NCI-H526 (cell line): ENCODE measurements at places on chromosomes 5 and 9.
A peak's percentile ranks its signal among the peaks of the same experiment; 100 is the strongest.

GRCh38 chr9:136499071-136499934 is 16.5 kb upstream of the SEC16A start:
- DNase-seq: no peak

GRCh38 chr9:79140751-79141150 is 431.0 kb upstream of the TLE4 start:
- no peak for DNase-seq

DNA sequence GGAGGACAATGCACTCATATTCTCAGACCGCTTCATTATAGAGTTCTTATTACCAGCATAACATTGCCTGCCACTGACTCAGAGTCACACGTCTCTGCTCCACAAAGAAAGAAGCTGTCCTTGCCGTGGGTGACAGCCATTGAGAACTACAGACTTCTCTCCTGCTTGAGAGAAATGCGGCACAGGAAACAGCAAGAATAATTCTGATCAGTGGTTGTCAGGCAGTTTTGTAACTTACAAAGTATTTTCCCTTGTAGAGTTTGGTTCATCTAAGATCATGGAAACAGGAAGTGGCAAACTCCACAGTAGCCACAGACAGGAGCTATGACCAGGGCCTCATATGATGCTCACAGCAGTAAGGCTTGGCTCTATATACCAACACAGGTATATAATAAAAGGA is 47.0 kb downstream of the KCNV2 start:
- DNase-seq: no peak

- no peak for DNase-seq
Measured at GRCh38 chr5:57299986-57300385, 126.1 kb downstream of the GPBP1 start.

DNA sequence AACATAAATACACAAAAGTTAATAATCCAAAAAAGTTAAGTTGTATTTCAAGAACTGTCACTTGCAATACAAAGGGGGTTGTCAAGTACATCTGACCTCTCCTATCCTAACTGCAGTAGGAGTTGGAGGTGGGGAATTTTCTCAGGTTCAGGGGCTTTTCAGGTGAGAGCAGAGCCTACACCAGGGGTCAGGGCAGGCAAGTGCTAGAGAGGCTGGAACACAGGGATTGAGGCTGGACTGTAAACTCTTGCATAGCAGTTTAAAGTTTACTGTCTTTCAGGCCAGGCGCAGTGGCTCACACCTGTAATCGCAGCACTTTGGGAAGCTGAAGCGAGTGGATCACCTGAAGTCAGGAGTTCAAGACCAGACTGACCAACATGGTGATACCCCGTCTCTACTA is 25.4 kb upstream of the RASGRF2 start:
- DNase-seq: no peak

DNA sequence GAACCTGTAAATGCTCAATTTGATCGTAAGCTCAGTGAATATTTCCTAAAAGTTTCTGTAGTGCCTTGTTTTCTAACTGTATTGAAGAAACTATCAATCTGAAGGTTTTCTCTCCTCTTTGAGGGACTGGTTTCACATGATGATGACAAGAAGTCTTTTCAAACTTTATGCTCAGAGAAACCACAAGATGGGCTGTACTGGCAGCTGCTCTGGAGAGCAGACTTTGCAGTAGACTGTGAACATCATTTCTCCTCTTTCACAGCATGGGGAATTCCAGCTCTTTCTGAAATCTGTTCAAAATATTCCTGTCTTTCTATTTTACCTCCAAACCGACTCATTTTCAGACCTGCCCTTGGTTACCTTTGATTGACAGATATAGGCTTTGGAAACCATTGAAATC is 194.4 kb downstream of the IZUMO3 start:
- no peak for DNase-seq

DNA sequence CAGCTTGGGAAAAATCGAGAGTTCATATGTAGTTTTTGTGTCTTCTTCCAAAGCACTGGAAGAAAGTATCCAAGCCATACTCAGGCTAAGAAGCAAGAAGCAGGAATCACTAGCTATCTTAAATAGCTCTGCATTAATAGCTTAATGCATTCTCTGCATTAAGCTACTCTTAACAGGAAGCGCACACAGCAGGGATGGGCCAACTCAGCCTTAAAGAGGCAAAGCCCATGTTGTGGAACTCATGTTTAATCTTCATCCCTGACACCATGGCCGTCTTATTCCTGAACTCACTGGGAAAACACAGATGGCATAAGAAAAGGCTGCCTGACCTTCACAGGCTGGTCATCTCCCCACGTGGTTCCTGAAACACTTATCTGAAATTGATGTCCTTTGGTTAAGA is 18.7 kb upstream of the ICE1 start:
- no peak for DNase-seq

DNA sequence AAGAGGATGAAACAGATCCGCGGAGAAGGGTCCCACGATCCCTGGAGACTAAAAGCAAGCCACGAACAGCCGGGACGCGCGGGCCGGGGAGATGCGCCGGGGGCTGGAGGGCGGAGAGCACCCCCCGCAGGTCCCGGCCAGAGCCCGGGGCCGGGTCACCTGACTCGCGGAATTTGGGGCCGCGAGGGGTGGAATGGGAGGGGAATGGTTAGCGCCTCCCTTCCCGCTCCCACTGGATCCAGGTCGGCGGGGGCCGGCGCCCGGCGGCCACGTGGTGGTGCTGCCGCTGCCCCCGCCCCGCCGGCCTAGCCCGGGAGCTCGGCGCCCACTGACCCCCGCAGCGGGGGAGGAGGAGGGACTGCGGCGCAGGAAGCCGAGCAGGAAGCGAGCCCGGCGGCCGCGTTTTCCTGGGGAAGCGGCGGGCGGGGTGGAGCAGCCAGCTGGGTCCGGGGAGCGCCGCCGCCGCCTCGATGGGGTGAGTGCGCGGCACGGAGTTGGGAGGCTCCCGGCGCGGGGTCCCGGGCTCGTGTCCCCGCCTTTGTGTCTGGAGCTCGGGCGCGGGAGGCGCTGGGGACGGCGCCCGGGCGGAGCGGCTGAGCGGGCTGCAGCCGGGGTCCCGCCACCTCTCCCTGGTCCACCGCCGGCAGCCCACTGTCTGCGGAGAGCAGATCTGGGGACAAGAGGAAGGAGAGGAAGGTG is at the start of gene RAI14:
TSS of gene RAI14 (plus strand) at position 328 of the 699 bp plus-strand sequence. CDS start 30,592 bp downstream, outside the sequence.
- DNase-seq: peak; percentile 83

DNA sequence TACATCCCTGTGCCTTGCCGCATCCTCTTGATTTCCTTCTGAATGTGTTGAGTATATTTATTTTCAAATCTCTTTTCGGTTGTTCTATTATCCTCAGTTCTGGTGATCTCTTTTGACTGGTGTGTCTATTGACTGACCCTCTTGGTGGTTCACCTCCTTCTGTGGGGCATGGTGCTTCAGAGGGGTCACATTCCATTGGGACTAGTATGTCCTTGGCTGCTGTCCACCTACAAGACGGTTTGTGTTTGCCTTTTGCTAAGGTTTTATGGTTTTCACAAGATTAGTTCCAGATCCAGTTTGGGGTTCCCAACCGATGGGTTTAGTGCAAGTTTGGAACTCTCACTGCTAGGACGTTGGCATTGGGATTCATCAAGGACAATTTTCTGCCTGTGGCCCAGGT is 66.6 kb downstream of the PHF2 start:
- DNase-seq: no peak

- DNase-seq: peak; percentile 7
Measured at GRCh38 chr9:17519761-17520160, 59.1 kb upstream of the SH3GL2 start.

- DNase-seq: no peak
Measured at GRCh38 chr5:56522960-56523359, 289.8 kb upstream of the ANKRD55 start.

GRCh38 chr9:130302785-130303612 is 37.4 kb downstream of the HMCN2 start:
- DNase-seq: no peak

DNA sequence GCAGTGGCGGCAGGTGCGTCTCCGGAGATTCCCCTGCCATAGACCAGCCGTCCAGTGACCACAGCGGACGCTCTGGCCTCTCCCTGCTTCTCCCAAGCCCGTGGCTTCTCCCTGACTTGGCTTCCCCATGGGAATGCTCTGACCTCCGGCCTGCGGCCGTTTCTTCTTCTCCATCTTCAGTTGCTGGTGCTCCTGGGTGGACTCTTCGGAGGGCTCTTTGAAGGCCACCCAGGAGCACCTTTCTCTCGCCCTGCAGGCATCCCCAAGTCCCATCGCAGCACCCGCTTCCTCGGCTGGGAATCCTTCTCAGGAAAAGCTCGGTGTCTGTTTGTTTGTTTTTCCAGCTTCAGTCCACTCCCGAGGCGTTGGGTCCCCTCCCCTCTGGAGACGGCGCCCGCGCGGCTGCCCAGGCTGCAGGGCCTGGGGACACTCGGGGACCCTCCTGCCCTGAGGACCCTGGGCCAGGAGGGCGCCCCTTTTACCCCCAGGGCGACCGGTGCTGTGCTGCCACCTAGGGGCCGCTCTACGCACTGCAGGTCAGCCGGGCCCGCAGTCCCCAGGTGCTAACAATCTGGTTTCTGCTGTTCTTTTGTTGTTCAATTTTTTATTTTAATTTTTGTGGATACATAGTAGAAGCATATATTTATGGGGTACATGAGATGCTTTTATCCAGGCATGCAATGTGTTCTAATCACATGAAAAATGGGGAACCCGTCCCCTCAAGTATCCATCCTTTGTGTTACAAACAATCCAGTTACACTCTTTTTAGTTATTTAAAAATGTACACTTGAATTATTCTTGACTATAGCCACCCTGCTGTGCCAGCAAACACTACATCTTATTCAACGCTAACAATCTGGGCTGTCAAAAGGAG is 197.9 kb upstream of the ADAMTS16 start:
- no peak for DNase-seq

- peak; percentile 54 for DNase-seq
Measured at GRCh38 chr9:75265525-75265972, 177.2 kb downstream of the OSTF1 start.

- no peak for DNase-seq
Measured at GRCh38 chr9:125466411-125466810, 204.8 kb downstream of the GAPVD1 start.

GRCh38 chr5:170480260-170480659 is 23.6 kb upstream of the KCNIP1 start:
- DNase-seq: no peak

DNA sequence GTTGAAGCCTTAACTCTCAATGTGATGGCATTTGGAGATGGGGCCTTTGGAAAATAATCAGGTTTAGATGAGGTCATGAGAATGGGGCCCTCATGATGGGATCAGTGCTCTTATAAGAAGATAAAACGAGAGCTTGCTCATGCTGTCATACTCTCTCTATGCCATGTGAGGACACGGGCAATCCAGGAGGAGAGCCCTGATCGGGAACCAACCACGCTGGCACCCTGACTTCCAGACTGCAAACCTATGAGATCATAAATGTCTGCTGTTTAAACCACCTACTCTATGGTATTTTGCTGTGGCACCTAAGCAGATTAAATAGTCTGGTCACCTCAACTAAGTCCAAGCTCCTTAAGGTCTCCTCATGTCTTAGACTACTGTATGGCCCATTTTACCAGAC is 10.0 kb downstream of the HMGCS1 start:
- DNase-seq: no peak

DNA sequence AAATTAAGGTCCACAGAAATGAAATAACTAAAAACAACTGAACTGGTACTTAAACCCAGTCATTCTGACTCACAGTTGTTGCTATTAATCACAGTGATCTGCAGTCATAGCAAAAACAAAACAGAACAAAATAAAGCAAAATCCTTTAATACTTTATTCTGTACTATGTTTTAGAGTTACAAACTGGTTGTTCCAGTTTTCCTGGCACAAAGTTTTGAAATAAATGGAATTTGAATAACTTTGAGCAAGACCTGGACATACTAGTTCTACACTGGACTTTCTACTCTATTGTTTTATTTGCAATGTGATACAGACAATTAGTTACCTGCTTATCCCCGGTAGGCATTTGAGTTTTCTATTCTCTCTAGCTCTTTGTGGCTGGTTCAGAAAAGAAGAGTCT is 147.9 kb downstream of the DMRT2 start:
- no peak for DNase-seq

DNA sequence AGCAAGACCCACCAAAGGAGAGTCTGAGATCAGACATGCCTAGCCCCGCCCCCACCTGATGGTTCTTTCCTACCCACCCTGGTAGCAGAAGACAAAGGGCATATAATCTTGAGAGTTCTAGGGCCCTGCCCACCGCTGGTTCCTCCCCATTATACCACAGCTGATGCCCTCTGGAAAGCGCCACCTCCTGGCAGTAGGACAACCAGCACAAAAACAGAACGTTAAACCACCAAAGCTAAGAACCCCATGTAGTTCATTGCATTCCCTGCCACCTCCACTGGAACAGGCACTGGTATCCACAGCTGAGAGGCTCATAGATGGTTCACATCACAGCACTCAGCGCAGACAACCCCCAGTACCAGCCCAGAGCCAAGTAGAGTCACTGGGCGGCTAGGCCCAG is 81.2 kb upstream of the TRPC7 start:
- no peak for DNase-seq

DNA sequence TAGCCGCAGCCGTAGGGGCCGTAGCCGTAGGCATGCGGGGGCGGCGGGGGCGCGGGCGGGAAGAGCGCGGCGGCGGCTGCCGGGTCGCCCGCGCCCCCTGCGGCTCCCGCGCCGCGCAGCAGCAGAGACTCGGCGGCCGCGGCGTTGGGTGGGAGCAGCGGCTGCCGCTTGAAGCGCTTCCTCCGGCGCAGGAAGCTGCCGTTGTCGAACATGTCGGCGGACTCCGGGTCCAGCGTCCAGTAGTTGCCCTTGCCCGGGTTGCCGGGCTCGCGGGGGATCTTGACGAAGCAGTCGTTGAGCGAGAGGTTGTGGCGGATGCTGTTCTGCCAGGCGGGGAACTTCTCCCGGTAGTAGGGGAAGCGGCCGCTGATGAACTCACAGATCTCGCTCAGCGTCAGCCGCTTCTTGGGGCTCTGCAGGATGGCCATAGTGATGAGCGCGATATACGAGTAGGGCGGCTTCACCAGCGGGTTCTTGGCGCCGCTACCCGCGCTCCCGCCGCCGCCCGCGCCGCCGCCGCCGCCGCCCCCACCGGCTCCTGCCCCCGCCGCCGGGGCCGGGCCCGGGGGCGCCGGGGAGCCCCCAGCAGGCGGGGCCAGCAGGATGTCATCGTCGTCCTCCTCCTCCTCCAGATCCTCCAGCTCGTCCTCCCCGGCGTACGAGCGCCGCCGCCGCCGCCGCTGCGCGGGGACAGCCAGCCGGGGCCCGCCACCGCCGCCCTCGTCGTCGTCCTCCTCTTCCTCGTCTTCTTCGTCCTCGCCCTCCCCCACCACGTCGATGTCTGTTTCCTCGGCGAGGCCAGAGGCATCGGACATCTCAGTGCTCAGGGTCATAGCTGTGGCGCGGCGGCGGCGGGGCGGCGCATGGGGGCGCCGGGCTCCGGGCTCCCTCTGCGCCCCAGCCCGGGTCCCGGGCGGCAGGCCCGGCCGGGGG is 781 bp downstream of the FOXD1 start:
- peak; percentile 69 for DNase-seq

DNA sequence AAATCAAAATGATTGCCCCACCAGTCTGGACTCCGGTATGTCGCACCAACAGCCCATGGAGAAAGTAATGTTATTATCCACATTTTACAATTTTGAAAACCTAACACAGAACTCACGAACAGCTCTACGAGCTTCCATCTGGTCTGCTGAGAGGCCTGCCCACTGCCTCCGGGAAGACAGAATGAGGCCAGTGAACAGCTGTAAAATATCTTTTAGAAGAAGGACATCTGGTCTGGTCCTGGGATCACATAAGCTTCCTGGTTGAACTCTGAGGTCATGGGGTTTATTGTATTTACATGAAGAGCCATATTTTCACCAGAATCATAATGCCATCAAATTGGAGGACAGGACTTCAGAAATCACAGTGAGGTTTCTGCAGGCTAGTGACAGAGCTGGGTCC is 89.0 kb downstream of the FRMD3 start:
- DNase-seq: no peak

GRCh38 chr5:68683632-68684036 is 410.2 kb upstream of the SLC30A5 start:
- DNase-seq: no peak
